Cerebellum (tissue), 4 donors: ENCODE measurements at places on chromosomes 12 and 14.

- DNase-seq, result no peak
Measured at GRCh38 chr14:73428353-73428824, 30.0 kb downstream of the NUMB start.

DNA sequence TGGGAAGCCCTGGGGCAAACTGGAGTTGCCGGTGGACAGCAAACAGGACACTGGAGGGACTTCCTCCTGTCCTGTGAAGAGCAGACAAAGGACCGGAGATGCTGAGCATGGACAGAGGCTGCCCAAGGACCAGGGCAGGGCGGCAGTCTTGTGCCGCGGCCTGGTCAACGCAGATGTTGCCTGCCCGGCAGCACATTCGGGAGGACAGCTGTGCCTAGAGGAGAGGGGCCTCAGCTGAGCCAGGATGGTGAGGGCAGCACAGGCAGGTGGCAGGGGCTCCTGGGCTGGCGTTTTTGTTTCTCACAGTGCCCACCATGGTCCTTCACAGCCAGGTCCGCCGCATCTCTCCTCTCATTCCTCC is 13.3 kb downstream of the ANKRD9 start:
- DNase-seq, result no peak

- no peak for DNase-seq
Measured at GRCh38 chr14:75514673-75515628, 7.3 kb upstream of the BATF start.

DNA sequence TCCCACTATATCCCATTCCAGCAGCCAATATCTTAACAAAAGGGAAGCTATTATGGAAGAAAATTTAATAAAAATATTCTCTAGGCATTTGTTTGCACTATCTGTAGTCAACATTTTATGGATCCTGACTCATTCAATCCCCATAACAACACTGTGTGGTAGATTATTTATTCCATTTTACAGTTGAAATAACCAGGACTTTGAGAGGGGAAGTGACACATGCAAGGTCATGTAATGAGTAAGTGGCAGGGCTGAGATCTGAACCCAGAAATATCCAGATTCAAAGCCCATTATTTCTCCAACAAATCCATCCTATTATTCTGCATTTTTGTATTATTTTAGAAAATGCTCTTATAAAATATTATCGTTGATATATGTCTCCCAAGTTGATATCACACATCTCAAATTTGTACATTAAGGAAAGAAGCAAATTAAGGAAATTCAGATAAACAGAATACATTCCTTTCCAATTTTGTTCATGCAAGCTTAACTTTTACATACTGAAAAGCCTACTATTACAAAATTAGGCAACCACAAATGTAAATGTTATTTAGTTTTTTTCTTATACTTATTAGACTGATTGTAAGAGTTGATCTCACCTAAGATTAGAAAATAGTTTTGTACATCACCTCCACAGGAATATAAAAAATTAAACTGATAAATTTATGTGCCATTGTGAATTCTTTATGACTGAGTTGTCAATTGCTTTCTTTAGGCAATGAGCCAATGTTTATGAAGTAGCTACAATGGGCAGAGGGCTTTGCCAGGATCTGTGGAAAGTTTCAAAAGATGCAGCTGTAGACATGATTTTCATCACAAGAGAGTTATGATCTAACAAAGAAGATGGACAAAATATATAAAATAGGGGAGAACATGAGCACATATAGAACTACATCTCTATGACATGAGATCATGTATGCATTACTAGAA is 55.1 kb upstream of the E2F7 start:
- DNase-seq, result no peak

DNA sequence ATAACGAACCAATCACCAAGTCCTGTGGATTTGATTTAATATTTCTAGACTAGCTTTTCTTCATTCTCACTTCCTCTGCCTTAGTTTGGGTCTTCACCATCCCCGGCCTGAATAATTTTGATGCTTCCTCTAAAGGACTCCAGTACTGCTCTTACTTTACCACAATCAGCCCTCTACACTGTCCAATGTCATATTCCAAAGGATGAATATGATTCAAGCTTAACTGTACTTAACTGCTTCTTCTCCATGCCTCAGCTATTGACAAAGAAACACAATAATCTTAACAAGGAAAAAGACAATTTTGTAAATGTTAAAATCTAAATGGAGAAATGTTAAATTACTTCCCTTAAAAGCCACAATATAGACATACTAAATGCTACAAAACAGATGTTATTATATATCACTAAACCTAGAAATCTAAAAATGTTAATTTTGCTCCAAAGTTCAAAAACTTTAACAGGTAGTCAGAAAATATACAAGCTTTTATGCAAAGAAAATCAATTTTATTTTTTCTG is 70.2 kb downstream of the STXBP6 start:
- no peak for DNase-seq

DNA sequence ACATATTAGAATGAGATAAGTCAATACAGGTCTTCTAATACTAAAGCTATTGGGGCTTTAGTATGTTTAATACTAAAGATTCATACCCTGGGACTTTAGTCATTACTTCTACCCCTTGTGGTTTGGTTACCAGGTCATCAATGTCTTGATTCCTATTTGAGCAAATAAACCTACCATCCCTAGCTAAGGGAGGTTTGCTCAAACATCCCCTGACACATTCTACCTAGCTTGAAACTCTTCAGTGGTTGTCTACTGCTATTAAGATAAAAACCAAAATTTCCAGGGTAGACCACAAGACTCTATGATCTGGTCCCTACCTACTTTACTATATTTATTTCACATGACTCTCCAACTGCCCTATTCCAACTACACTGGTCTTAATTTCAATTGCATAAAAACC is 7.3 kb upstream of the C2CD5 start:
- DNase-seq, result no peak

DNA sequence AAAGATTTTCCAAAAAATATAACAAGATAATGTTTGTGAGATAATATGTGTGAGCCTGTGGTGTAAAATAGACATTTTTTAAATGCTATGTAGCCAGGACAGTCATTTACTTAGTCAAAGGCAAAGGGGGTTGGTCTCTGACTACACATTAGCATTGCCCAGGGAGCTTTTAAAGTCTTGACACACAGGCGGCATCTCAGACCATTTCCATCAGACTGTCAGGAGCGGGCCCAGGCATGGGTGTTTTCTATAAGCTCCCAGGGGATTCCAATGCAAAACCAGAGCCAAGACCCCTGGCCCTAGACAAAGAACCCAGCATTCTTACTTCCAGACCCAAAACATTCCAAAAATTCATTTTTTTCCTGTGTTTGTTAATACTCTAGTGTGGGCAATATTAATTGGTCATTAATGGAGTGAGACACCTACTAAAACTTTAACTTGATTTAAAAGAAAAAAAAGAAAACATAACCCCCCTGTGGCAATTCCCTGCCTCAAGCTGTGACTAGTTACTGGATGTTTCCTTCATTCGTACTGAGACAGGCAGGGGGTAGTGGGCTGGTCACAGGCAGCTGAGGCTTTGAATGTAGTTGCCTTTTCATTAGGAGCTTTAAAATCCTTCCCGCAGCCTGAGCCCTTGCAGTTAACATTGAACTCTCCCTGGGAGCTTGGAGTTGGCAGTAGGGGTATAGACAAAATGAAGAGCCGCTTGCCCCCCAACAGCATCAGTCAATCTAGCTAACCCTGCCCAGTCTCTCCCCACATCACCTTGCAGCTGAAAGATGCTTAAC is 103.7 kb downstream of the CMKLR1 start:
- DNase-seq, result no peak

GRCh38 chr12:100187857-100188519 is 12.6 kb upstream of the ACTR6 start:
- DNase-seq, result no peak

- peak; percentile 85 for DNase-seq
Measured at GRCh38 chr14:75279153-75279762, 630 bp downstream of the FOS start.

DNA sequence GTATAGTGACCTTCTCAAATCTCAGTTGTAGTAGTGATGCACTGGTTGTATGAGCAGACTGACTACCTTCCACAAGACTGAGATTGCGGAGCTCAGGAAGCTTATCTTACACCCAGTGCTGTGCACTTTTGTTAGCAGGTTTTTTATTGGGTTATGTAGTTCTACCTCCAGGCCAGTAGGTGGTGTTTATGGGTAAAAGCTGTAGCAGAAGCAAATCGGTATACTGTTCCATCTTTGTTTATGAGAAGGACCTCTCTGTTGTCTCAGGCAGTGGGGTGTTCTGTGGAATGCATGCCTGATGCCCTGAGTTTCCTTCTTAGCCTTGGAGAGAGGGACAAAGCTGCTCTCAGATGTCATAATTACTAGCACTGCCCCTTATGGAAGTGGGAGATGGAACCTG is 217.8 kb downstream of the LRFN5 start:
- DNase-seq, result no peak

DNA sequence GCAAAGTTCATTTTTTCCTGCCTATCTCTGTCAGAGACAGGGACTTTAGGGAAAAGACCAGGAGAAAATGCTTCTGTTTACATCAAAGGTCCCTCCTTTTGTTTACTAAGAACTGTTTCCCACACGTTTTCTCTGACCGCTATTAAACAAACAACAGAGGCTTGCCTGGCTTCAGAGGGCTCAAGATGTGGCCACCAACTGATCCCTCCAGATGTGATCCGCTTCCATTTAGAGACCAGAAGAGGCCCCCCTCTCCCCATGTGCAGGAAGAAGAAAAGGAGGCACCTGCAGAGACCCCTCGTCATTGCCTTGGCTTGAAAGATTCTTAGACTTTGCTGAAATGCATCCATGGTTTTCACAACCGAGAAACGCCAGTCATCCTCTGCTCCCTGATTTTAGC is 217.9 kb upstream of the PWP1 start:
- DNase-seq, result no peak

DNA sequence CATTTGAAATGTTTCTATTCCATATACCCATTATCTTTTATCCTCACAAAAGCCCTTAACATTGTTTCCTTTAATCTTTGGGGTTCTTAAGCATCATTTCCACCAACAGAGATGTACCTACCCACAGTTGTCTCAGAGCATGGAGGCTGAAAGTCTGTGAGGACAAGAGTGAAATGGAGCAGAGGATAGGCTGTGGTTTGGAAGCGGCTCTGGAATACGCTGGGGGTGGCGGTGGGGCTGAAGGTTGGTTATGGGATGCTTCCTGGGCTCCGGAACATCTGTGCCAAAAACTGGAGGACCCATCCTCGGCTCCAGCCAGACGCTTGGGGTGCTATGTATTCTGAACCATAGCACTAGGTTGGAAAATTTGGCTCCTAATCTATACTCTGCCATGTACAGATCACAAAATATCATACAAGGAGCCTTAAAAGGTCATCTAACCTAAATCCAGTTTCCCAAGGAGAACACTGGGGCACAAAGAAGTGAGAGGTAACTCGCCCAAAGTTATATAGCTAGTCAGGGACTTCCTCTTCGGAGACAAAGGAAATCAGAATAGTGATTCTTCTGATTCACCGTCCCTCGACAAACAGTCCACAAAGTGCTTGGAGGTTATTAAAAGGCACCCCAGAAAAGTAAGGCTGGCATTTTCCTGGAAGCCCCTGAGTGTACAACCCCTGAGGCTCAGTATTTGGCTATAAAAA is 2.5 kb downstream of the PPP1R3E start:
- no peak for DNase-seq

DNA sequence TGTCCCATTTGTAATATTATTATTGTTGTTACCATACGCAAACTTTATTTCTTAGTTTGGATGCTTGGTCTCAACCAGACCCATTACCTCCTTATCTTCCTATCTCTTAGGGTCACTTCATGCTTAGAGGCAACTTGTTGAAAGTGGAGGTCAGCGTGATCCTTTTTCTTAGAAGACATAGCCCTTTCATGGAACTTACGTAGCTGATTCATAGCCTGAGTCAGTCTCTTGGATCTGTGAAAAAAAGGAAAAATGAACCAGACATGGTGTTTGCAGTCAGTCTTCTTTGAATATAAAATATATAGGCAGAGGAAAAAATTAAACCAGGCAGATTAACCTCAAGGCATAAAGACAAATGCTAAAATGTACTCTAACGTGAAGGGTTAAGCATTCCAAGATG is 613.7 kb downstream of the DIO2 start:
- DNase-seq, result no peak

DNA sequence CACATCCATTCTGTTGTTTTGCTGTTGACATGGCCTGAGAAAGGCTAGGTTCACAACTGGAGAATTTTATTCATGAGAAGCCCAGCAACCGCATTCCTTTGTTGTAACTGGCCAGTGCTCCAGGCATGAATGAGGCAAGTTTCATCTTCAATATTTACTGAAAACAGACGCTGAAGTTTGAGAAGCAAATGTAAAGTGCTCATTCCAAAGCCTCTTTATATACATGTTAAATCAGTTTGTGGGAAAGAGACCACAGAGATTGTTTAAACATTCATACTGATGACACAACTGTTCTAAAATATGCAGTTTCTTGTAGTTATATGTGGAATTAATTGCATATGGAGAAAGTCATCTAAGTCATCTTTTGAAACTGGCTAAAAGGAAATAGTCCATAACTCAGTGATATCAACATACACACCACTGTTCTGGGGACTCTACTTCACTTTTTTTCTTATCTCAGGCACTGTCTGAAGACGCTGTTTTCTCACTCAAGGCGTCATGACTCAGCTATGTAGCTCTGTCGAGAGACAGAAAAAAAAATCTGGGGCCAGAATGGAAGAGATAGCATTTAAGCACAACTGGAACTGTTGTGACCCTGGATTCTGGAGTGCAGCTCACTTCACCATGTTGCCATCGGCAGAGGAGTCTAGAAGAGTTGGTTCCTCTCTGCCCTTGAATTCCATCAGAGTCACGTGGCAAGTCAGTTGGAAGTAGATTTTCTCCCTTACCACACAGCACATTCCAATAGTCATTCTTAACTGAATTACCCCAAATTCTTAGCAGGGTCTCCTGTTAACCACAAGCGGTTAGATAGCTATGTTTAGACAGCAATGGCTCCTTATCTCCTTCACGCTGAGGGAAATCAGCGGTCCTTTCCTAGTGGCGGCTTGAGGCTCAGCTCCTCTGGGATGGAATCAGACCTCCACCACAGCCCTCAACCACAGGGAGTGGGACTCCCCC is 258.4 kb upstream of the HMGA2 start:
- no peak for DNase-seq

- no peak for DNase-seq
Measured at GRCh38 chr12:111359914-111360276, 9.0 kb downstream of the PHETA1 start.

GRCh38 chr14:42513837-42514236 is 907.2 kb downstream of the LRFN5 start:
- DNase-seq, result no peak

DNA sequence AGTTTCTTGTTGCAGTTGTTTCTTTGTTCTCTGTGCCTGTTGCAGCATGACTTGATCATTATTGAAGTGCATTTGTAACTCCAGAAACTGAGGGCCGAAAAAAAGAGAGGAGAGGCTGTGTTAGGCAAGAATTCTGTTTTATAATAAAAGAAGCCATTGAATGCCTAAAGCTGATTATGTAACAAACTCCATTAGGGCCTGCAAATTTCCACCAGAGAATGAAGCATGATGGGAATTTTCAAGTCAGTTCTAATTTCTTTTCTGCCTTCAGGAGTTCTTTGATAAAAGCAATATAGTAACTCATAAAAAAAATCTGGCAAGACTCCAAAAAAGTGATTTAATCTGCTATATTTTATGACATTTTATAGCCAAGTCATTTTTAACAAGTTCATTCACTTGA is 156.7 kb upstream of the RASSF8 start:
- no peak for DNase-seq
